Upper lobe of right lung (tissue), 1 donor: ENCODE measurements at places on chromosomes 6 and 20. TPM values are rescaled to one million over a fixed set of nuclear protein-coding genes. Genes with fewer than 3 reads are reported as not detected.

The MTFR2 gene
- 1.4 TPM for total RNA-seq

The C6orf15 gene
- not detected for total RNA-seq

The HLA-DRA gene
- 1,444 TPM for total RNA-seq

The PDE10A gene
- 6.0 TPM for total RNA-seq

The SUPT3H gene
- 4.9 TPM for total RNA-seq
